ENCODE measurements at places on chromosomes 3 and 15. TPM values are rescaled to one million over a fixed set of nuclear protein-coding genes. Genes with fewer than 3 reads are reported as not detected.

The WDR48 gene
- polyA plus RNA-seq = 28.9 TPM

The KCNH8 gene
- polyA plus RNA-seq = not detected

The SLC12A8 gene
- polyA plus RNA-seq = 3.4 TPM

The NPAP1 gene
- not detected for polyA plus RNA-seq

The RYR3 gene
- polyA plus RNA-seq = 0.28 TPM

- DNase-seq = no peak
- no peak overlapping the region for H3K4me3 ChIP-seq
These were observed 14.9 kb downstream of the CCDC13 start for GRCh38 chr3:42758126-42758525.

DNA sequence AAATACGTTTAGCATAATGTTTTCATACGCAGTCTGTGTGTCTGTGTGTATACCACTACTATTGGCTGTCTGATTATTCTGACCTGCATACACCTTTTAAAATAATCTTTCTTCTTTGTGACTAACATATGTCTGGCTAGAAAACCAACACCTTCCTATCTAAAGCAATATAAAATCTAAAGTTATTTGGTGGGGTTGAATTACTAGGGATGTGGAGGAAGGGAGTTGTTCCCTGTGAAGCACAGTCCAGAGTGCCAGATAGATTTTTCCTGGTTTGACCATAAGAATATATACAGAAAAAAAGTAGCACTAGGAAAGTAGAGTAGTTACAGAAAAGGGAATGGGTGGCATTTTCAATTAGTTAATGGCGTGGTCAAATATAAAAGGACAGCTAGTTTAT is 918.8 kb downstream of the NAALADL2 start:
- no peak overlapping the region for H3K27ac ChIP-seq
- no peaks in the 10 kb centered on the region for H3K27me3 ChIP-seq
- no peak for DNase-seq
- no peak overlapping the region for H3K4me3 ChIP-seq
- no peaks in the 10 kb centered on the region for H3K4me1 ChIP-seq

- DNase-seq = peak; percentile 20
- peaks cover 24% of the 10 kb centered on the region for H3K27me3 ChIP-seq
- H3K27ac ChIP-seq = no peak overlapping the region
These were observed 1.2 kb downstream of the GABRB3 start for GRCh38 chr15:26771578-26772153.

DNA sequence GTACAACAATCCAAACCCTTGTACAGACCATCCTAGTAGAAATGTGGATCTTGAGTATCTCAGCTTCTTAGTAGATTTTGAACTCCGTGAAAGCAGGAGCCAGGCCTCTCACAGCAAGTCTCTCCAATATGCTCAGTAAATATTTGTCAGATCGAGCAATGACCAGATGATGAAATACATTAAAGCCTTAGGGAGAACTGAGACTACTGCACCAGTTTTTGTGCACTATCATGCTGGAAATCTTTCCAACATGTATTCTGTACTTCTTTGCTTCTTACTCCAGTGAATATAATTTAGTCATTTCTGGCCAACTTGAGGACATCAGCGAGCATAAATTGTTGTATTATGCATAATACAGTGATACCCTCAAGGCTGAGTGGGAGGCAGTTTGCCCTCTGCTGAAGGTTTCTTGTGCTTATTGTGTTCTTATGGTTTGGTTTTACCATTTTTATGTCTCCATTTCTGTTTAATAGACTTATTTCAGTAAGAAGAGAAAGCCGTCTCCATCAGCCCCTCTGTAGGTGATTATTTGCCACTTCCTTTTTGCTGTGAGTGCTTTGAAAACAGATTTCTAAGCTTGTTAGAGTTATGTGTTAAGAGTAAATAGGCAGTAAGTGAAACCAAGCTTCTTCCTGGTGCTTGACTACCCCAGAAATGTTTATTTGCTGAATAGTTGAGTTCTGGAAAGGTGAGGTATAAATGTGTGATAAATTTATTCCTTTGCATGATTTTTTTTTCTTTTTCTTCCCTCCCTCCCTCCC is 147.1 kb downstream of the PGPEP1L start:
- H3K4me1 ChIP-seq = peaks cover 65% of the 10 kb centered on the region
- H3K27me3 ChIP-seq = no peaks in the 10 kb centered on the region
- peak; percentile 71 for DNase-seq
- H3K4me3 ChIP-seq = peak overlapping the region; percentile 39

GRCh38 chr15:45715528-45715927 is 80.7 kb downstream of the SQOR start:
- H3K4me1 ChIP-seq = peaks cover 4% of the 10 kb centered on the region
- no peaks in the 10 kb centered on the region for H3K27me3 ChIP-seq
- peak; percentile 45 for DNase-seq
- H3K4me3 ChIP-seq = no peak overlapping the region
- no peaks in the 10 kb centered on the region for H3K36me3 ChIP-seq
- no peak overlapping the region for H3K27ac ChIP-seq

DNA sequence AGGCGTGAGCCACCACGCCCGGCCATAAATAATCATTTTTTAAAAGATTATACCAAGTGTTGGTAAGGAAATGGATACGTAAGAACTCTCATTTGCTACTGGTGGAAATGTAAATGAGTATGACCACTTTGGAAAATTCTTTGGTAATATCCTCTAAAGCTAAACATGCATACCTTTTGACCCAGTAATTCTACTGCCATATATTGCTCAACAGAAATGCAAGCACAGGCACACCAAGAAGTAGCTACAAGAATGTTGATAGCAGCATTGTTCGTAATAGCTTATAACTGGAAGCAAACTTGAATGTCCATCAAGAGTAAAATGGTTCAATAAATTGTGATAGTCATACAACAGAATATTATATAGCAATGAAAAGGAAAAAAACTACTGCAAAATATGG is 4.8 kb upstream of the CASR start:
- no peak overlapping the region for H3K27ac ChIP-seq
- H3K36me3 ChIP-seq = no peaks in the 10 kb centered on the region
- H3K4me1 ChIP-seq = no peaks in the 10 kb centered on the region
- peaks cover 22% of the 10 kb centered on the region for H3K27me3 ChIP-seq

DNA sequence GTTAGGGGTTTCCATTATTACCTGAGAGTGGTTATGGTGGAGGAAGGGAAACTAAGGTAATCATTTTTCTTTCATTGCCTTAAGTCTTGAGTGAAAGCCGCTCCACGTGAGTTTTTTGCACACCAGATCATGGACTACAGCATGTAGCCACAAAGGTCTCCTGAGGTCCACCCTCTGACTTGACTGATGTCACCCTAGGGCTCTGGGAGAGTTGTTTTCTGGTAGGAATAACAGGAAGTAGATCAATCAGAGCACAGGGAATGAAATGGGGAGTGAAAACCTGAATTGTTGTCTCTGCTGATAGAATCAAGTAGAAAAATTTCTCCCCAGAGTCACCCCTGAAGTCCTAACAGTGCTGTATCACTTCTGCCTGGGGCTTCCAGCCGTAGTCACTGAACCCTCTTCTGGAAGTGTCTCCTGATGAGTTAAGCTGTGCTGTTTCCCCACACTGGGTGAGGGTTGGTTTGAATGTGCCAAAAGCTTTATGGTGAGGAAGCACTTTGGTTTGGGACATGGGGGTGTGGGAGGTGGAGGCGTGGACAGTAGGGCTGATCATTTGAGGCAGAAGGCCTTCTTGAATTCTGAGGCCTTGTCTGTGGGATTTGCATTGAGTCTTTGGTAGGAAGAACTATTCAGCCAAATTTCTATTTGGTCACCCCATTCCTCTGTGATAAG is 64.3 kb downstream of the SLCO3A1 start:
- H3K4me1 ChIP-seq = peaks cover 5% of the 10 kb centered on the region
- no peaks in the 10 kb centered on the region for H3K27me3 ChIP-seq
- H3K36me3 ChIP-seq = no peaks in the 10 kb centered on the region
- H3K4me3 ChIP-seq = no peak overlapping the region

- H3K4me1 ChIP-seq = no peaks in the 10 kb centered on the region
- no peak overlapping the region for H3K4me3 ChIP-seq
- H3K27me3 ChIP-seq = no peaks in the 10 kb centered on the region
- peak; percentile 38 for DNase-seq
- H3K27ac ChIP-seq = no peak overlapping the region
These were observed 160.7 kb downstream of the SQOR start for GRCh38 chr15:45795440-45796069.

DNA sequence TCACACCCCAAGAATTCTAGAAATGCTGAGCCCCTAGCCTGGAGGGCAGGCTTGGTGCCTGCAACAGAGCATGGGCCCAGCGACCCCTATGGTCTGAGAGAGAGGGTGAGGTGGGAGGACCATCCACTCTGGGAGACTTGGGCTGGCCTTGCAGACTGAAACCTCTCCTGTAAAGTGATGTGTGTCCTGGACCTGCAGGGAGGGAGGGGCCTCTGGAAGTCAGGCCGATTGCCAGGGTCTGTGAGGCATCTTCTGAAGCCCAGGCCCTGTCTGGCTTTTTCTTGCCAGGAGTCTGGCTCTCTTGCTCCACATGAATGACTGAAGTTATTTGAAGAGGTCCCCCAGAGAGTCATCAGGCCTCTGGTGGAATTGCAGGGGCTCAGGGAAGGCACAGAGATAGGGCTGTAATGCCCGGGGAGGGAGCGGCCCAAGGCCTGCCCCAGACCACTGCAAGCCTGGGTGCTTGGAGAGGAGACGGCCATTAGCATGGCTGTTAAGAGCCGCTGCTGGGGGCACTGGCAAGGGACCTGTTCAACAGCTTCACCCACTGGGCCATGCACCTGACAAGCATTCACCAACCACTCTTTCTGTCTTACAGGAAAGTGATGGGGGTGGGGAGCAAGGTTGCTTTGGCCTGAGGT is 56.0 kb upstream of the CHRNA7 start:
- no peaks in the 10 kb centered on the region for H3K36me3 ChIP-seq
- H3K27ac ChIP-seq = no peak overlapping the region
- no peak overlapping the region for H3K4me3 ChIP-seq

GRCh38 chr3:129314386-129315222 is 35.9 kb downstream of the HMCES start:
- peak overlapping the region; percentile 97 for H3K4me3 ChIP-seq
- no peaks in the 10 kb centered on the region for H3K27me3 ChIP-seq
- peak; percentile 92 for DNase-seq
- 0 out of 2 replicates have a peak, but pooled peaks cover 5% of the 10 kb centered on the region for H3K4me1 ChIP-seq
- no peaks in the 10 kb centered on the region for H3K36me3 ChIP-seq

All from GM23248 (cell line).